ENCODE measurements at places on chromosomes 2 and 18.

DNA sequence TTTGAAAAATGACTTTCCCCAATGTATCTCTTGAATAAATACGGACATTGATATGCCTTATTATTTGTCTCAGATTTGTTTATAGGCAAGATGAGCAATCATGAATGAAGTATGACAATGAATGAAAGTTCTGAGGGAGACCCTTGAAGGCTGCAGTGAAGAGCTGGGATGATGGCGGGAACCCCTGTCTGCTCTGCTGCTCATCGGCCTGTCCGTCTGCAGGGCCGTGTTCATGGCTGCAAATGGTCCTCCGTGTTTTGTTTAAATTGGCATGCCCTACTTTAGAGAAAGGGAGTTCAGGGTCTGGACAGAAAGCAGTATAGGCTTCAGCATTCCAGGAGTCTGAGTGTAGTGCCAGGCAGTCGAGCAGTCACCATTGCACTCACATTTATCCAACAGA is 1.2 kb upstream of the HS1BP3 start:
- no peak for DNase-seq

DNA sequence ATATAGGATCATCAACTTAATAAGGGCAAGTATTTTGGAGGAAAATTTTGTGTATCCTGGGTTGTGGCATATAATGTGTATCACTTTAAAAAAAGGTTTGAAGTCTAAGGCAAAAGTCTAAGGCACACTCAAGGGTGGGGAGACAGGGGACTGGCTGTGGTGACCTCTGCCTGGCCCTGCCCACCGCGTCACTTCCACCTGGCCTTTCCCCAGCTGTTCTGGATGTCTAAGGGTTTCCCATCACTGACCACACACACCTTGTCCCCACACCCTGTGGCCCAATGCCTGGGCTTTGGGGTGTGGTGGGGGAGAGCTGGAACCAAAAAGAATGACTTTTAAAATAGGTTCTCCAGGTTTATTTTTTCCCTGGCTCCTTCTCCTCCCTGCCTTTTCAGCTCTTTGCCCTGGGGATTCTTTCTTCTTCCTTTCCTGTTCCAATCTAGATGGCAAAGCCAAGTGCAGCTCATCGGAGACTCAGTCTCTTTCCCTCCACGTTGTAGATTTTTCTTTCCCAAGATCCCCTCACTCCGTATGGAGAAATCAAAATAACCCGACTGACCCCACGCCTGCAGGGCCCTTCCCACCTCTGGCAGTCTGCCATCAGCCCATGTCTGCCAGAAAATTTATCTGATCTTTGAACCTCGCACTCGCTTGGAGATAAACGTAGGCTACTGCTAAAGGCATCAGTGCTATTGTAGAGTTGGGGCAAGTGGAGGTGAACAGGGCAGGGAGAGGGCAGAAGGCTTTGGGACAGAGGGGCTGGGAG is 257.2 kb downstream of the DYSF start:
- no peak for DNase-seq

GRCh38 chr2:203534621-203535077 is 452 bp downstream of the RAPH1 start:
- DNase-seq = peak; percentile 18

DNA sequence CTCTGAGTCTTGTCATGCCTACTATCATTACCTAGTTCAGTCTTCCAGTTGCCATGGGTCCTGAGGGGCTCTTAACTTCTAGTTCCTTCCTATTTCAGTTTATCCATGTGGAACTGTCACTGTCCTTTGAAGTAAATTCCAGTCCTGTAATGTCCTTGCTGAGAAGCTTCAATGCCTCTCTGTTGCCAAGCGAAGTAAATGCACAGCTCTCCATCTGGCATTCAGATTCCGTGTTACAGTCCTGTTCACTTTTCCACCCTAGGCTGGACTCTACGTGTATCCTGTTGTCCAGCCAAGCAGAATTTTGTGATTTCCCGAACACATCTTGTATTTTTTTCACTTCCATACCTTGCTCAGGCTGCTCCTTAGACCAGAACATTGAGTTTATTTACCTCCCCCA is 245.3 kb downstream of the BABAM2 start:
- no peak for DNase-seq

- DNase-seq = no peak
Measured at GRCh38 chr2:231692847-231693246, 15.5 kb upstream of the PTMA start.

GRCh38 chr2:156687715-156688114 is 251.5 kb downstream of the GPD2 start:
- peak; percentile 1 for DNase-seq

GRCh38 chr2:137975280-137976271 is 11.3 kb downstream of the HNMT start:
- no peak for DNase-seq

DNA sequence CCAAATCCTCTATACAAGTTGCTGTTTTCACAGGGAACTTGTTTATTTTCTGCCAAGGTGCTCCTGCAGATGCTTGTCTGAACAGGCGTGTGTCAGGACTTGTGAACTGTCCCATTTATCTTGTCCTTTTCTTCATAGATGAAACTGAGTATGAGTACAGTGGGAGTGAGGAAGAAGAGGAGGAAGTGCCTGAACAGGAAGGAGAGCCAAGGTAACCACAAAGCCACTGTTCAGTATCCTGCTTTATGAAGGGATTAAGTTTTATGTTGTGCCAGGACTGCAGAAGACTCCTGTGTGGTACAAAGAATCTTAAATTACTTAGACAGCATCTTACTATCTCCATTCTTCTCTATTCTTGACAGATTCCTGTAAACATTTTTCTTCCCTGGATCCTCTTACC is 145.0 kb downstream of the MAP4K4 start:
- no peak for DNase-seq

DNA sequence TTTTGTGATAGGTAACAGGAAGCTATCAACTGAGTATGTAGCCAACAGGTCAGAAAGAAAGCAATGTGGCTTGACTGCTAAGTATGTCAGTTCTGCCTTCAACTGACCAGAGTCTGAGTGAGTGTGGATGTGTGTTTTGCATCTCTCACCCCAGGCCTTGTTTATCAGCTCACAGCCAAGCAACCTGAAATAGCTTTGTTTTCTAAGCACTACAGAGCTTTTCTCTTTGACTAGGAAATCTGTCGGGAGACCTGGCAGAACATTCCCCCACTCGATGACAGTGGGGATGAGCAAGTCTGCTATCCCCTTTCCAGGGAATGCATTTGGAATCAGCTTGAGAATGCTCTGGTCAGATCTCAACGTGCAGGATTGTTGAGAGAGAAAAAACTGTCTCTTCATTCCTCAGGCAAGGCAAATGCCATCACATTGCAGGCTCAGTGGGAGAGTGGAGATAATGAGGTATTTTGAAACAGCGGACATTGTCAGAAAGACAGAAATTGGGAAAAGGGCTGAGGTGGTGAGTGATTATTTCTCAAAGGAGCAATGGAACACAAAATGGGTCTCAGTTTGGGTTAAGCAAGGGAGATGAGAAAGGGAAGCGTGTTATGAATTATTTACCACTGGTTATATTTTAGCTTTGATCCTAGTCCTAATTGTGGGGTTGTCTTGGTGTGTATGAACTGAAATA is 233.8 kb upstream of the PIK3C3 start:
- DNase-seq = no peak

DNA sequence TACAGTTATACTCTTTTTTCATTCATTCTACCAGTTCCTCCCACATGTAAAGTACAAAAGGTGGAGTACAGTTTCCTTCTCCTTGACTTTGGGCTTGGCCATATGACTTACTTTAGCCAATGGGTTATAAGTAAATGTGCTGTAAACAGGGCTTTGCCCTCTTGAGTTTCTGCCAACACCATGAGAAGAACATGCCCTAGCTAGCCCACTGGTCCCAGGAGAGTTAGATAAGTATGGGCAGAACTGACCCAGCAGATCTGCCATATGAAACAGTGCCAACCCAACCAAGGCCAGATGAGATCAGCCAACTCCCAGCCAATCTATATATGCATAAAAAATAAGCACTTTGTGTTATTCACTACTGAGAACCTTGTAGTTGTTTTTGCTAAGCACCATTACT is 25.5 kb downstream of the ZC3H8 start:
- no peak for DNase-seq

DNA sequence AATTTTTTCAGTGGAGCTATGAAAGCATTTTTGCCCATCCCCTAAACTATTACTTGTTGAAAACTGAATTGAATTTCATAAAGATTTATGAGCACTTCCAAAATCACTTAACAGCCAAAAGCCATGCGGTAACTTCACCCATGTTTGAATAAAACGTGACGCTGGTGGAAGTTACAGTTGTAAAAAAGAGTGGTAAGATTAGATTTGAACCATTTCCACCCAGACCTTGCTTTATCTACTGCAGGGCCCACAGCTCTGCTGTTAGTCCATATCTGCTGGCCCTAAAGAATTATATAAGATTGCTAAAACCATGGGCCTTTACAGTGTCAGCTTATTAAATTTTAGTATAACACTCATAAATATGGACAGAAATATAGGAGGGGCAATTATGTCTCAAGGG is 15.5 kb upstream of the ITGA4 start:
- no peak for DNase-seq

DNA sequence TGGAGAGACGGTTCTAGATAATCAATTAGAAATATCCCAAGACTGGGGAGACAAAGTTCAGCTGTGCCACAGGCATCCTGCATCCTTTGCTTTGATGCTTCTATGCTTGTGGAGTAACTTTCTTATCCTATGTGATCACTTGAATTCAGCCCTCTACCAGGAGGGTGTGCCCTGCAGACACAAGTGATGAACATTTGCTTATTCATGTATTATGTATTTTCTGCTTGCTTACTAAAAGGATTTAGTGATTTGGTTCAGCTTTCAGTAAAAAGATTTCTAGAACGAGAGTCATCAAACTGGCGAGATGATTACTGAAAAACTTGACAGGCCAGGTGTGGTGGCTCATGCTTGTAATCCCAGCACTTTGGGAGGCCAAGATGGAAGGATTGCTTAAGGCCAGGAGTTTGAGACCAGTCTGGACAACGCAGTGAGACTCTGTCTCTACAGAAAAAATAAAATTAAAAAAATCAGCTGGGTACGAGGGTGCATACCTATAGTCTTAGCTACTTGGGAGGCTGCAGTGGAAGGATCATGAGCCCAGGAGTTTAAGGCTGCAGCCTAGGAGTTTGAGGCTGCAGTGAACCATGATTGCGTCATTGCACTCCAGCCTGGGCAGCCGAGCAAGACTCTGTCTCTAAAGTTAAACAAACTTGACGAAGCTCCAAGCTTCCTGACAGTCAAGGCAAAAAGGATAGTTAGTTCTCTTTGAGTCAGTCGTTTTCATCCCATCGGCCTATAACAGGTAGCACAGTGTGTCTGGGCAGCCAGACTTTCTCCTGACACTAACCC is 13.3 kb downstream of the HK2 start:
- no peak for DNase-seq

- DNase-seq = no peak
Measured at GRCh38 chr18:80175451-80176204, 66.6 kb downstream of the ADNP2 start.

DNA sequence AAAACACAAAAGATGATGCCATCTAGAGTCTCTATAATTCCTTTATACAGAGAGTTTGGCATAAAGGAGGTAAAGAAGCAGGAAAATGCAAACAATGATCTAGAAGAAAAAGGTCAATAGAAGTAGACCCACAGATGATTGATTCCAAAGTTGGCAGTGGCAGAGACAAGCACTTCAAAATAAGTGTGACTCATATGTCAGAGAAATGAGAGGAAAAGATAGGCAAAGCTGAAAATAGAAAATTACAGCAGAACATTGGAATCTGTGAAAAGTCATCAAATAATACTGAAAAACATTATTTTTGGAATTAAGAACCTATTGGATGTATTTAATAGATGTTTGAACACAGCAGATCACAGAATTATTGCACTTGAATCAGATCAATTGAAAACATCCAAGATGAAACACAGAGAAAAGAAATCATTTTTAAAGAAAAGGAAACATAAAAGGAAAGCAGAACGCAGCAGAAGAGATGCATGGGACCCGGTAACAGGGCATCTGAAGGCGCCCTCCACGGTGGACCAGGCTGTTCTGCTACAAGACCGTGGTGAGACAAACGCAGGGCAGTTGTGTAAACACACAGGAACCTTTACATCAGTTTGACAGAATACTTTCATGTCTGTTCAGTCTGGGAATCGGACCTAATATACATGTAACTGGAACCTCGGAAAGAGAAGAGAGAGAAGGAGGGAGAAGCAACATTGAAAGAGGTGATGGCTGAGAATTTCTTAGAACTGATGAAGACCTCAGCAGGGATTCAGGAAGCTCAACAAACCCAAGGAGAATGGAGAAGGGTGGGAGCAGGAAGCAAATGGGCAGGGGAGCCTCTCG is 74.6 kb upstream of the GPC1 start:
- DNase-seq = no peak

DNA sequence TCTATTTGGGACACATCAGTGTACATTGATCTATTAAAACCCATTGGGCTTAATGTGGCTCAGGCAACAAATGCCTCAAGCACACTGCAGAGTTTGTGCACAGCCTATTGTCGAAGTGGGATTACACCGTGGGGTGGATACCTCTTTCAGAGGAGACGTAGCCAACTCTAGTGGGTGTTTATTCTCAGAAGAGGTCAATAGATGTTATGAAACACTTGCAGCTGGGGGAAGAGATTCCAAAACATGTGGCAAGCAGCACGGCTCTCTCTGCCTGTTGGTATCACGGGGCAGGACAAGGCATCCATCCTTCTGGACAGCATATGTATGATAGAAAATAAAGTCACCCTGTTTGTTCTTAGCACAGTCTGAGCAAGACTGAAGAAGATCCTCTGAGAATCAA is 121.4 kb upstream of the COPS8 start:
- no peak for DNase-seq

DNA sequence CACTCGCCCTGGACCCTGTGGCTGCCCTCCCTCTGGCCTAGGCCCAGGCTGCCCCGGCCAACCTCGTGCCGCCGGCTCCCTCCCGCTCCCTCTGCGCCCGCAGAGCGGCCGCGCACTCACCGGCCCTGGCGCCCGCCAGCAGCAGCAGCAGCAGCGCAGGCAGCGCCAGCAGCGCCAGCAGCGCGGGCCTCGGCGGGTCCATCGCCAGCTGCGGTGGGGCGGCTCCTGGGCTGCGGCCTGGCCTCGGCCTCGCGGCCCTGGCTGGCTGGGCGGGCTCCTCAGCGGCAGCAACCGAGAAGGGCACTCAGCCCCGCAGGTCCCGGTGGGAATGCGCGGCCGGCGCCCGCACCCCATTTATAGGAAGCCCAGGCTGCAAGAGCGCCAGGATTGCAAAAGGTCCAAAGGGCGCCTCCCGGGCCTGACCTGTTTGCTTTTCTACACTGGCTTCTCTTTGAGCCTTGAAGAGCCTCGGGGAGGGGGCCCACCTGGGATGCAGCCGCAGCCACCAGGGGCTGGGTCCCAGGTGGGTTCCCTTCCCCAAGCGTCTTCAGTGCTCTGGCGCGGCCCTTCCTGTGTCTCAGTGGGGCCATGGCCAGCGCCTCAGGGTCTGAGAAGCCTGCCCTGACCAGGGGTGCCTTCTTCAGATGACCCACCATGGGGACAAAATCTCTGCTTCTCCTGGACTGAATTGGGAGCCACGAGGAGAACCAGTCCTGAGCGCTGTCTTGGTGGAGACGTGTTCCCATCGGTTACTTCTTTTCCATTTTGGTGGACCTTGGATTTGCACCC is at the start of gene APOB:
TSS of gene APOB (minus strand) at position 330 of the 789 bp plus-strand sequence. CDS start at position 202, 128 bp downstream.
- no peak for DNase-seq

DNA sequence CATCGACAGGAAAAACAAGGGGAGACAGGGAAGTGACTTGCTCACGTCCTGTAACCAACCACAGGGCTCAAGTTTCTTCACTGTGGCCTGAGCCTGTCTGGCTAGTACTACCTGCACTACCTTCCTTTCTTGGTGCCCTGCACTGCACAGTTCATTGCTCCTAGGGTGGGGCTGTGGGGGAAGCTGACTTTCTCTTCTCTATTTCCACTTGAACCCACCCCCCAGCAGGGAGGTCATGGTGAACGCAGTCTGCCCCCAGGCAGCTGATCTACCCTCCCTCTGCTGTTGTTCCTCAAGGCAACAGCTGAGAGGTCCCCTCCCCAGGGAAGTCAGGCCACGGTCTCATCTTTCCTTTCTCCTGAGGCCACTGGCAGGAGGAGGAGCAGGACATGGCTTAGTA is 532.1 kb downstream of the SOX11 start:
- DNase-seq = no peak

Data from fibroblast of skin of right biceps (primary cell).